ENCODE measurements at places on chromosomes 16 and 17.

DNA sequence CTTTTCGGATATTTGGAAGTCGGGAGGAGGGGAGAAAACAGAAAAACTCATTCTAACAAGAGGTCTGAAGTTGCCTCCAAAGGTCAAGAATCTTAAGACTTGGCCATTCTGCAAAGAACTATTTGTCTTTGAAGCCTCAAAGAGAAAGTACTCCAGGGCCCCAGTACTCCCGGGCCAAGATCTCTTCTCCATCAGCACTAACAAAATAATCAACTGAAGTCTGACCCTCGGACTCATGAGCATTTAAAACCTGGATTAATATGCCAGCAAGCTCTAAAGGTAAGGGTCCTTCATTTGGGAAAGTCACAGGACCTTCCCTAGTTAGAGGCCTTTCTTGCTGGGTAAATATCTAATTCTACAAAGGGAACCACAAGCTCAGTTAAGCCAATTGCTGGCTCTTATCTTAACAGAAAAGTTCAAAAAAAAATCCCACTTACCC is 4.5 kb downstream of the AXIN2 start:
- DNase-seq: no peak

- no peak for DNase-seq
These were observed 64.7 kb downstream of the ABCC12 start for GRCh38 chr16:48091117-48091516.

DNA sequence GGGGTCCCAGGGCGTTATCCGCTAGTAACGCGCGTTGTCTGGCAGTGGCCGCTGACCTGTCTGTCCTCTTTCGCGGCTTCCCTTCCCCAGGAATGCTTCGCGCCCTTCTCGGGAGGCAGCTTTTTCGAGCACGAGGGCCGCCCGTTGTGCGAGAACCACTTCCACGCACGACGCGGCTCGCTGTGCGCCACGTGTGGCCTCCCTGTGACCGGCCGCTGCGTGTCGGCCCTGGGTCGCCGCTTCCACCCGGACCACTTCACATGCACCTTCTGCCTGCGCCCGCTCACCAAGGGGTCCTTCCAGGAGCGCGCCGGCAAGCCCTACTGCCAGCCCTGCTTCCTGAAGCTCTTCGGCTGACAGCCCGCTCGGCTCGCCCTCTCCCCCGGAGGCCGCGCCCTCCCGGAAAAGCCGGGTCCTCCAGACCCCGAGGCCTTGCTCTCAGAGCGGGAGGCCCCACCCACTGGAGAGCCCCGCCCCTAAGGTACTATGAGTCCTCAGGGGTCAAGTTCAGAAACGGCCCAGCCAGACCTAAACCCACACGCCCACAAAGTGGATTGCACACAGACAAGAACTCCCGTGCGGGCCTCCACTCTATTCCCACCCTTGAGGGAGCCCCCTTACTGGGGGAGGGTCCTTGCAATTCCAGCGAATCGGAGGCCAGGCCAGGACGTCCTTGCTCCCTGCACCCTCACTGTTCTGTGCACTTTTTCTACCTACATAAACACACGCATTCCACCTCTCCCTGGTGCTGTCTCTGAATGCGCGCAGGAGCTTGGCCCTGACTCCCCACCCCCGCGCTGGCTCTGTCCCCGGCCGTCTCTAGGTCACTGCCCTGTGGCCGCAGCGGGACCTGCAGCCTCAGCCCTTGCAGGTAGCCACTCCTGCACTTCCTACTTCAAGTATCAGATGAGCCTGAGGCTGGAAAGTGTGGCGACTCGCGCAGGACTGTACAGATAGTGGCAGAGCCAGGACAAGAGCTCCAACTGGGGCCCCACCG is 5.4 kb upstream of the SLC5A2 start:
- DNase-seq: no peak

DNA sequence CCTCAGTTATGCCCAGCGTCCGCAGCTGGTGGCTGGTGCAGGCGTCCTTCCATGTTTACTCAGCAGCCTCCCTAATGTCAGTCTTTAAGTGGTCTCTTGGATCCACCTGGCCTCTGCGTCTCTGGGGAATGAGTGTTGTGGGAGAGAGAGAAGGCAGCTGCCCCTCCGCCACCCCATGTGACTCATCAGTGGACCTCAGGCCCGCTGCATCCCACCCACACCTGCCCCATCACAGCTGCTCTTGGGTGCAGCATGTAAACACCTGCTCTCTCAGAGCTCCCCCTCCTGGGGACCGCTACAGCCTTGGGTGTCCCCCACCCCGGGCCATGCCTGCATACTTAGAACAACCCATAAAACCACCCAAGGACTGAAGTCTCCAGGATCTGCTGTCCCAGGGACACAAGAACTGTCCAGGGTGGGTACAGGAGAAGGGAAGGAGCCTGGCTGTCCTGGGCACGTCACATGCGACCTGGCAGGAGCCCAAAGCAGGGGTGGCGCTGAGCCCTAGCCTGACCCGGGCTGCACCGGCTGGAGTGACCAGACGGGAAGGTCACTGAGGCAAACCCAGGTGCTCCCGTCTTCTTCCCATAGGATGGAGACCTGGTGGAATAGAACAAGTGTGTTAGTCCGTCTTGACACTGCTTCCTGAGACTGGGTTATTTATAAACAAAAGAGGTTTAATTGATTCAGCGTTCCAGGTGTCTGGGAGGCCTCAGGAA is 4.2 kb downstream of the C16orf90 start:
- no peak for DNase-seq

GRCh38 chr16:78170494-78170933 is 71.1 kb downstream of the WWOX start:
- no peak for DNase-seq

DNA sequence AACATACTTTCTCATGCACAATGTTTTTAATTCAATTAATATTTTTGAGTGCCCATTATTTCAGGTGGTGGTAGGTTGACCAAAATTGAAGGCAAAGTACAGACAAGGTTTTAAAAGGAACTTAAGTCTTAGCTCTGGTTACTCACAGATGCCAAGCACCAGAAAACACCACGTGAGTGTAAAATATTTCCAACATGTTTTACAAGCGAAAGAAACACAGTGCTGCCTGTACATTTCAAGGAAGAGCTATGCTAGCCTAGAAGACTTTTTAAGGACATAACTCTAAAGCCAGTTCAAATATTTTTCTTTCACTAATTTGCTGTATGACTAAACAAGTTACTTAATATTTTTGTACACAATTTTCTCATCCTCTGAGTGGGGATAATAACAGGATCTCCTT is 736.4 kb upstream of the GOT2 start:
- no peak for DNase-seq

- no peak for DNase-seq
These were observed 873 bp upstream of the KSR1 start for GRCh38 chr17:27455236-27455913.

GRCh38 chr16:79287424-79287917 is 313.1 kb downstream of the MAF start:
- no peak for DNase-seq

GRCh38 chr16:79390481-79391051 is 210.0 kb downstream of the MAF start:
- no peak for DNase-seq

- no peak for DNase-seq
These were observed 8.5 kb downstream of the MSI2 start for GRCh38 chr17:57264776-57265175.

- DNase-seq: no peak
These were observed 10.3 kb downstream of the CBLN1 start for GRCh38 chr16:49271363-49271762.

DNA sequence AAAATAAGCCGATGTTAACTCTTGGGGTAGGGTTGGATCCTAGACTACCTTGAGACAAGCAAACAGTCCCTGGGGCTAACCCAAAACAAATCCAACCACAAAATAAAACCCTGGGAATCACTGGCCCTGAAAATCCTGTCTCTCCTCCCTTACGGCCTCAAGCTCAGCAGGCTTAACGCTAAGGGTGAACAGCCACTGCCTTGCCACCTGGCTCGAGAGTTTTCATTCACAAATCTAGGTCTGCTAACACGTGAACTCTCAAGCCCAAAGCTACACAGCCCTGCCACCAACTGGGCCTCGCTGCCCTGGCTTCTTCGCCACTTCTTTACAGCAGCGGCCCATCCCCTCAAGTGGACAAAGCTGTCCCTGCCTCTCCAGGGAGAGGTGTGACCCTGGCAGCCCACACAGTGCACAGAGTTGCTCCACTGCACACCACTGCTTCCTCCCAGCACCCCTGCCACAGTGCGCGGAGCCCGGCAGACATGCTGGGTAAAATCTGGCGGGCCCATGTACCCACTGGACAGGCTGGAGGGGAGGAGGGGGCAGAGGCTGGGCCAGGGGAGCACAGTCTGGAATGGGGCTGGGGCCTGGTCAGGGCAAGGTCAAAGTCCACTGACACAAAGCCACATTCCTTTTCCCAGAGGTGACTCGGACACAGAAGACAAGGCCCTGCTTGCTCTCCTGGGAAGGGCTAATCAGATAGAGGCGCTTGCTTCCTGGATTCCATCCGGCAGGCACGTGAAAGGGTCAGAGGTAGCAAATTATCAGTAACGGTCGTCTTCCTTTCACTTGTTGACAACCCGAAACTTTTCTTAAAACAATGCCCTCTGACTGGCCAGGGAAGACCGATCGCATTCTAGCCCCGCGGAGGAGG is 996 bp downstream of the PCYT2 start:
- DNase-seq: no peak

- no peak for DNase-seq
These were observed 424.6 kb upstream of the C16orf82 start for GRCh38 chr16:26642047-26642664.

DNA sequence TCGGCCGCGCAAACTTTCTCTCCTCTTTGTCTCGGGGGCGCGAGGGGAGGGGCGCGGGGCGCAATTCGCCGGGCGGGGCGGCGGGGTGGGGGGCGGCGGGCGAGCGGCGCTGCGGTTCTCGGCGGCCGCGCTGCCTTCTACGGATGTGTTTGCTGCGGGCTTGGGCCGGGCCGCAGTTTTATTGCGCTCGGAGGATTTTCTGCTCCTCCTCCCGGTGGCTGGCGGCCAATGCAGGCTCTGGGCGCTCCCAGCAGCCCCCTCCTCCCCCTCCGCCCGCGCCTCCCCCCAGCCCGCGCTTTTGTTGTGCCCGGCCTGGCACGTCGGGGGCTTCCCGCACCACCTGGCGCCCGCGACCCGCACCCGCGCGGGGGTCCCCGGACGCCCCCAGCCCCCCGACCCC is at the start of gene TIMP2:
TIMP2 (minus strand) TSS at position 154 of the 400 bp plus-strand sequence. CDS start 299 bp downstream, outside the sequence.
- DNase-seq: peak; percentile 57

- no peak for DNase-seq
These were observed 21.9 kb downstream of the PLEKHG4 start for GRCh38 chr16:67301080-67301782.

DNA sequence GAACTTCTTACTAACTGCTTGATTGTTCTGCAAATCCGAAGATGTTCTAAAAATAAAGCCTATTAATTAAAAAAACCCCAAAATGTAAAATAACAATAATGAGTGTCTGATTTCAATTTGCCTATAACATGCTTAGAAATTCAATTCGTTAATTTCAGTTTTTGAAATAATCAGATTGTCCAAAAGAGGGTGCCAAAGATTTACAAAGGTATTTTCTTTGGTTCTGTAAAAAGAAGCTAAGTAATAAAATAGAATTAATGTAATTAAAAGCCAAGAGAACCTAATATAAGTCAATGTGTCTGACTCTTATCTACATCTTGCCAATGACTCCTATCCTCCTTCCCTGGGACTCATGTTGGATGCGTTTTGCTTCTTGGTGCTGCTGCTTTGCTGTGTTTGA is 75.0 kb upstream of the CPHXL start:
- no peak for DNase-seq
